ENCODE measurements at places on chromosomes 12 and 14.

DNA sequence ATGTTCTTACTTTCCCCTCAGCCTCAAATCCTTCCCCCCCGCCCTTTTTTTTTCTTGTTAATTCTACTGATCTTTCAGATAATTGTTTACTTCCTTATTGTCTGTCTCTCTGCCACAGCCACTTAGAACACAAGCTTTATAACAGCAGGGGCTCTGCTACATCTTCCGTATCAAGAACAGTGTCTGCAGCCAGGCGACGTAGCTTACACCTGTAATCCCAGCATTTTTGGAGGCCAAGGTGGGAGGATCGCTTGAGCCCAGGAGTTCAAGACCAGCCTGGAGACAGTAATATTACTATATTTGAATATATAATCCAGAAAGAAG lies 5.4 kb downstream of the SOS2 start:
- no peak for DNase-seq

DNA sequence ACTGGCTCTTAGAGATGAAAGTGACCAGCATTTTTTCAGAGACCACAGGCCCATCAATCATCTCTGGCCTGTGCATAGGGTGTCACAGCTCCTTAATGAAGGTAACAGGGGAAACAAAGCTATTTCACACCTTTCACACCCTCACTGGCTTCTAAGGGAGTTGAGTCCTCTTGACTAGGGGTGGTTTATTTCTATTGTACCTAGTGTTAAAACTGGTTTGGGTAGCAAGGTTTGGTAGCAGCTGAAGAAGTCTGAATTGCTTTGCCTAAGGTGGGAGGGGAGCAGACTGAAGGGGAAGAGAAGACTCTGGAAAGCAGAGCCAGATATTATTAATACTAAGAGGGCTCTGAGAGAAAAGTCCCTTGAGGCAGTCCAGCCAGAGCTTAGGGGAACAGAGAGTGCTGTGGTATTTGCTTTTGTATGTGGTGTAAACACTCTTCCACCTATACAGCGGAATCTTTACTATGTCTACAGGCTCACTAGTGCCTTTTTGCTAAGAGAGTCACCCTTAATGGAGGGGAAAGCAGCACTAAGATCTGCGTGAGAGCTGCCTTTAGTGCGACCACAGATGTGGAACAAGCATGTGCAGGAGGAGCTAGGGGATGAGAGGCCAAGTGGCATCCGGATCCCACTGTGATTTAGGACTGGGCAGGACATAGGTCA lies 95.8 kb downstream of the STXBP6 start:
- DNase-seq, result no peak

DNA sequence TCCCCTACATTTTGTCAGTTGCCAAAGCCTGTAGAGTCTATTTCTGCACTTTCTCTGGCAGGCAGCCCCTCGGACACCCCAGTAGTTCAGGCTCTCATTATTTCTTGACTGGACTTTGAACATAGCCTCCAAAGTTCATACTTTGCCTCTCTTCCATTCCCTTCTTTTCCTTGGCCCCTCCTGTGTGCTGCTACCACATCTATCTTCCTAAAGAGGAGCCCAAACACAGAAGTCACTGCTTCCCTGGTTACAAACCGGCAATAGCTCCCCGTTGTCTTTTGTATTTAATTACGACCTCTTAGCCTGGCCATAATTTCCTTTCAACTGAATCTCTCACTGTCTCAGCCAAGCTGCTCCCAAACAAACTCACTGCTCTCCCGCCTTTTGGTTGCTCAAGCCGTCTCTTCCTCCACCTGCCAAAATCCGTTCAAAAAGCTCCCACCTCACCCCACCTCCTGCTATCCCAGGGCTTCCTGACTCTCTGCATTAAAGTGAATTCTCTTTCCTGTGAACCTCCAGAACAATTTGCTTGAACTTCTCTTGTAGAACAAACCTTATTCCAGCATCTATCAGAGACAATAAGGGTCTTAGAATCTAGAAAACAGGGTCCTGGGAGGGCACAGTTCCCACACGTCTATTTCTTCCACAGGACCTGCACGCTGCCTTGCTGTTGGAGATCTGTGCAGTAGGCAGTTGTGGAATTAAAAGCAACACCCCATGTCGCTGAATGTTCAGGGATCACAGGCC lies 46.9 kb downstream of the PRMT8 start:
- DNase-seq, result no peak

DNA sequence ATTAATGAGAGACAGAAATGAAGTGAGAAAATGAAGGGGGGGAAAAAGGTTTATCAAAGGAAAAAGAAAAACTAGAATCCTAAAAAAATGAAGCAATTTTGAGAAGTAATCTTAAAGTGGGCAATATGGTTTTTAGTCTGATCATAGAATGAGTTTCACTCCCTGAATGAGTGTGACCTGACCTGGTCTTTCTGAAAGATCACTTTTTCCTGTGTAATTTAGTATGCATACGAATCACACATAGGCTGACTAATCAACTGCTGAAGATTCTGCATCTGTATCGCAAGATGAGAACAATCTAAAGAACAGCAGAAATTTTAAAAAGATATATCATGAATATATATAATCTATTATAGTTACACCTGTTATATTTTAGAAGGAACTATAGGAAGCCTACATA lies 11.3 kb downstream of the GNPTAB start:
- DNase-seq, result no peak

DNA sequence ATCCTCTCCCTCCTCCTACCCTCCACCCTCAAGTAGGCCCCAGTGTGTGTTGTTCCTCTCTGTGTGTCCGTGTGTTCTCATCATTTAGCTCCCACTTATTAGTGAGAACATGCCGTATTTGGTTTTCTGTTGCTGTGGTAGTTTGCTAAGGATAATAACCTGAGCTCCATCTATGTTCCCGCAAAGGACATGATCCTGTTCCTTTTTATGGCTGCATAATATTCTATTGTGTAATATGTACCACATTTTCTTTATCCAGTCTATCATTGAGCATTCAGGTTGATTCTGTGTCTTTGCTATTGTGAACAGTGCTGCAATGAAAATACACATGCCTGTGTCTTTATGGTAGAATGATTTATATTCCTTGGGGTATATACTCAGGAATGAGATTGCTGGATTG lies 30.5 kb downstream of the JDP2 start:
- DNase-seq, result no peak

Data from A549 (cell line).